Mucosa of gallbladder (tissue), 1 donor: ENCODE measurements at places on chromosomes 16 and 17. TPM values are rescaled to one million over a fixed set of nuclear protein-coding genes. Genes with fewer than 3 reads are reported as not detected.

CDR2L gene
- 83.8 TPM for total RNA-seq

PRKCB gene
- 9.6 TPM for total RNA-seq

DNA sequence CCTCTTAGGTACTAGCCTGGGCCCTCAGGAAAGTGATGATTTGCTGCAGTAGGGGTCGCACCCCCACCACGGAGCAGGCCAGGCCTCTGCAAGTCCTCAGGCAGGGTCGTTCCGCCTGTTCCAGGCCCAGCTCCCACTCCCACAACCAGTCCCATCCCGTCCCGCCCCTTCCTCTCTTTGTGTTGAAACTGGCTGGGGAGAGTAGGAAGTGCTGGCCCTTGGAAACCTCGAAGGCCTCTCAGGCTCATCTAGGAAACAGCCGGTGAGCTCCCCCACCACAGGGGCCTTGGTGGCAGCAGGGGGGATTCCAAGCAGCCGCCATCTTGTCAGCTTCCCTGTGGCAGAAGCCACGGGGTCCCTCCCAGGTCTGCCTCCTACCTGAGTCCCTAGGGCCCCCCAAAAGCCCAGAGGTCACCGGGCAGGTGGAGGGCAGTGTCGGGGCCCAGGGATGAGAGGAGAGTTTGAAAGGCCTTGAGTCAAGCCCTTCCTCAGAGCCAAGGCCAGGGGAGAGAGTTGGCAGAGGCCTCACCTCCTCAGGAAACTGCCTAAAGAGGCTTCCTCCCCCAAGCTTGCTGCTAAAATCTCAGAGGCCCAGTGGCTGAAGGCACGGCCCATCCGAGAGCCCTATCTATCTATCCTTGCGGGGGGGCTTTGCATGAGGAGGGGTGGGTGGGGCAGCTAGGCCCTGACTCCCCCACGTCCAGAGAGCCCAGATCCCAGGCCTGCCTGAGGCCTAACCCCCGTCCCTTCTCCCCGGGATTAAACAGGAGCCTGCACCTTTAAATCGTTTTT lies 22.2 kb downstream of the MMP15 start:
- DNase-seq, result no peak

DNA sequence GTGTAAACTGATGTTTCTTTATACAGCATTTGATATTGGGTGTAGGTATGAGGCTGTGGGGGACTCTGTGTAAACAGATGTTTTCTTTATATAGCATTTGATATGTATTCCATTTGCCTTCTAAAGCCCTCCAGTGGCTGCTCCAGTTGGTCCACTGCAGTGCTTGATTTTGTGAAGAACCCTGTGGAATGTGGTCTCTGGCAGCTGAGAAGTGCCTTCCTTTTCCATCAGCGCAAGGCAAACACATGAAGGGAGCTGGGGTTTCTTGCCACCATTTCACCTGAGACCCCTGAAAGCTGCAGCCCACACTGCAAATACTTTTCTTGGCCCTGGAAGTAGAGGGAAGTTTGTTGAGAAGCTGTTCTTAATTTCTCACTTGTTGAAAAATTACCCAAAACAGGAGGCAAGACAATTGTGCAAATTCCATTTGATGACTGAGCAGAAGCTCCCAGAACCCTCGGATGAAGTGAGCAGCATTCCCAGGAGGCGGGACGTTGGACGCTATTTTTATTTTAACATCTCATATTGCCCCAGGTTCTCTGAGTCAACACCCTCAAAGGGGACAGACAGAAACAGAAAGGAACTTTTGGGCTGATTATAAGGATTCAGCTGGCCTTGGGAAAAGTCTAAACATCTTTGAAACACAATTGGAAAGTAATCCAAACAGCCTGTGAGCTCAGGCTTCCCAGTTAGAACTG lies 158.5 kb upstream of the RPH3AL start:
- no peak for DNase-seq

- DNase-seq, result no peak
Observed at GRCh38 chr17:76153640-76154039, 12.6 kb upstream of the FOXJ1 start.

DNA sequence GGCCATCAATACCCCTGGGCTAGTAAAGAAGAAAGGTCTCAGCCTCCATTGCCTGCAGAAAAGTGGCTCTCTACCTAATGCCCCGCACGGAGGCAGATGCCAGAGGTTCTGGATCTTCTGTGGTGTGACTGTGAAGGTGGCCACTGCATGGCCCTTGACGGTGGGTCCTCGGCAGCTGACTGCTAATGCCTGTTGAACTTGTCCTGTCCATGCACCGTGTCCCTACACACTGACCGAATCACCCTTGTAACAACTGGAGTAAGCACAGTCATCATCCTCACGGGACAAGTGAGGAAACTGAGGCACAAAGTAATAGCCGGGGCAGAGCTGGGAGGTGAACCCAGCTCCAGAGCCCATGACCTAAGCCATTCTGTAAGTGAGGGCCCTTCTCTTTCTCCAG lies 48.8 kb downstream of the MYH11 start:
- no peak for DNase-seq

DNA sequence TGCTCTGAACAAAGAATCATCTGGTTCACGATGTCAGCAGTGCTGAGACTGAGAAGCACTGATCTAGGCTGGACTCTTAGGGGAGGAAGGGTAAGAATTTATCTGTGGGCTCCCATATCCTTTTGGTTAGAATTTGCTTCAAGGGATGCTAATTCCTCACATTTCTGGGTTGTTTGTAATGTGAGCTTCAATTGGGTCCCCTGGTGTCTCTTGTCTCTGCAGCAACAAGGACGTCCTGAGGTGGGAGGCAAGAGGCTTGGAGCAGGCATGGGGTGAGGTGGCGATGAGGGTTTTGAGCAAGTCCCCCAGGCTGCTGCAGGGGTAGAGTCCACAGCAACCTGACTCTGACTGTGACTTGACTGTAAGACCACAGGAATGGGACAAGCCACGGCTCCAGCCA lies 213.8 kb upstream of the NLRP1 start:
- DNase-seq, result no peak

- DNase-seq, result no peak
Observed at GRCh38 chr16:79497606-79498350, 102.8 kb downstream of the MAF start.

GRCh38 chr17:82799591-82799990 lies 40.2 kb downstream of the ZNF750 start:
- DNase-seq, result no peak

DNA sequence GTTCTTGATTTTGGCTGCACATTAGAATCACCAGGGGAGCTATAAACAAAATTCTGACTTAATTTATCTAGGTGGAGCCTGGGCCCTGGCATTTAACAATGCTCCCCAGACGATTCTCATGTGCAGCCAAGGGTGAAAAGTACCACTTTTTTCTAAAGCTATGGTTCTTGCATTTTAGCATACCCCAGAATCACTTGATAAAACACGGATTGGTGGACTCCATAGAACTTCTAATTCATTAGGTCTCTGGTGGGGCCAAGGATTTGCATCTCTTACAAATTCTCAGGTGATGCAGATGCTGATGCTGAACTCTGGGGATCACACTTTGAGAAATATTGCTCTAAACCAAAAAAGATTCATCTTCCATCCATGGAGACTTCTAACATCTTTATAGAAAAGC lies 74.5 kb downstream of the RPGRIP1L start:
- DNase-seq, result no peak
